ENCODE measurements at places on chromosomes 2 and 18.
A peak's percentile ranks its signal among the peaks of the same experiment; 100 is the strongest.

DNA sequence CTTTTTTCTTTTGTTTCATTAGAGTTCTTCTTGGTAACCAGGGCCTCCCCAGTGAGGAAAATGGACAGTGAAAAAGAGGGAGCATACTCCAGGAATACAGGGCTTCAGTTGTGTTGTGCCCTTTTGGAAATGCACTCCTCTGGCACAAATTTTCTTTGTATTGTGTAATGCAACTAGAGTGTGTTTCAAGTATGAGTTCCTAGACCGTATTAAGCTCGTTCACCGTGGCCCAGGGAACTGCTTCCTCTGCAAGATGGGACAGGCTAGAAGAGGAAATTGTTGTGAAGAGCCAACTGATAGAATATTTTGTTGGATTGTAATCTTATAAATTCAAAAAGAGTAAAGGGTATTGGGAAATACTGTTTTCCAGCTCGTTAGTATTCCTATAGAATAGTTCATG is 137.2 kb upstream of the TTC39C start:
- no peak for DNase-seq

- no peak for DNase-seq
Measured at GRCh38 chr2:103817746-103818145, 1036.2 kb upstream of the POU3F3 start.

DNA sequence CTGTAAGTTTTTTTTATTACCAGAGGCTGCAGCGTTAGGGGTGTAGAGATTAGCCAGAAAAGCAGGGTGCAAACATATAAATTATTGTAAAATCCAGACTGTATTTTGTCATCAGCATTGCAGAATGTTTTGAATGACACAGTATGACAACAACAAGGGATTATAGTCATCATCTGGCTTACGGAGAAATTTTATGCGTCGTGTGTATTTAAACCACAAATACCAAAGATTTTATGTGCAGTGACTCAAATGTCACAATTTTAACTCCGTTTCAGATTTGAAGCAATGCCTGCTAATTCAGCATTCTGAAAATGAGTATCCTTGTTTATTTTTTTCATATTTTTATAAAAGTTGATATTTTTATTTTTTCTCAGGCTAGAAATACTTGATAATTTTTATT is 19.4 kb upstream of the TMX3 start:
- DNase-seq: peak; percentile 76

DNA sequence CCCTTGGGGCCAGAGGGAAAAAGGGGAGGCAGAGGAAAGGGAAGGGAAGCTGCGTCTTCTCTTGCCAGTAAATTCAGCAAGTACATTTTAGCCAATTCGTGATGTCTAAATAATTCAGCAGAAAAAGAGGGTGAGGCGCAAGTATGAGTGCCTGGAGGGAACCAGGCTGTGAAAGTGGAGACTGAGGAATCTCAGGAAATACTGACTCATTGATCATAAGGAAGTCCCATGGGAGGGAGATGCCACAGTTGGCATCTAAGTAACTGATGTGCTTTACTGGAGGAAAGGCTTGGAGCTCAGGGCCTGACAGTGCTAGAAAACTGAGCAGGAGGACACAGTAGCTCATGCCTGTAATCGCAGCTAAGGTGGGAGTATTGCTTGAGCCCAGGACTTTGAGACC is 31.1 kb downstream of the KIF5C start:
- peak; percentile 61 for DNase-seq

GRCh38 chr2:64639691-64640090 is 14.0 kb downstream of the SERTAD2 start:
- no peak for DNase-seq

- no peak for DNase-seq
Measured at GRCh38 chr18:49976795-49977560, 163.6 kb upstream of the ACAA2 start.

DNA sequence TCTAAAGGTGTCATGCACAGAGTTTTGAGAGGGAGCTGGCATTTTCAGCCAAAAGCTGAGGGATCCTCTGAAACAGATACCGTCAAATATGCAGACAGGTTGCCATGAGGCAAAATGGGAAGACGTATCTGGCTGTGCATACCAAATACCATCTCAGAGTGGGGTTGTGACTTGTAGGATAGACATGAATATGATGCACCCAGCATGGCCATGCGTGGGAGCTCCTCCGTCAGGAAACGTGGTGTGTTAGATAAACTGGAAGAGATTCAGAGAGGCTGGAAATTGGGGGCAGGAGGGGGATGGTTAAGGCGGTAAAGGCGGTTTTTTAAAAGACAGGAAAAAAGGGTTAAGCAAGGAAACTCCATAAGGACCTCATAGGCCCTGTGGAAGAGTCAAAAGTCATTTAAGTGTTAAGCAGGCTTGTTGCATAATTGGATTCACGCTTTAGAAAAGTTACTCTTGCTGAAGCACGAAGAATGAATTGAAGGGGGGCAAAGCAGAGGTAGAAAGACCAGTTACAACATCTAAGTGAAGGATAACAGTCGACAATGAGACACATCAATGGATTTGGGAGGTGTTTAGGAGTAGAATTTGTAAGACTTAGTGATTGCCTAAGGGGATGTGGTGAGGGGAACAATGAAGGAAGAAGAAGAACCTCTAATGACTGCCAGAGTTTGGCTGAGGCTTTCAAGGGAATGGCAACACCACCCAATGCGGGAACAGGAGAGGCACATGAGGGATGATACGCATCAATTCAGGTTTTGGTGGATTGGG is 139.6 kb upstream of the CTAGE1 start:
- DNase-seq: peak; percentile 55

DNA sequence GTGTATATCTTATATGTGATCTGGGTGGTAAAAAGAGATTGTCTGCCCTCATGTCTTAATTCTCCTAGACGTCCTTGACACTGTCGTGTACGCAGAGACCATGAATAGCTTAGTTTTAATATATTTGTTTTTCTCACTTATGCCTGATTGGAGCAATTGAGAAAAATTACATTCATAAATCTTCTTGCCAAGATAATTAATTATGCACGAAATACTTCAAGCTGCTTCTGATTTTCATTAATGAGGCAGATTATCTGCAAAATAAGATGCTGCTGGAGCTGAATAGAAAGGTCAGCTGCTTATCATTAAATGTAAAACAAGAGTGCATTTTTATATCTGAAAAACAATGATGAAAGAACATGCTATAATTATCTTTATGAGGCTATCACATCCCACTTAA is 95.9 kb downstream of the CCDC141 start:
- no peak for DNase-seq

- DNase-seq: no peak
Measured at GRCh38 chr2:158761621-158762020, 33.5 kb upstream of the DAPL1 start.

DNA sequence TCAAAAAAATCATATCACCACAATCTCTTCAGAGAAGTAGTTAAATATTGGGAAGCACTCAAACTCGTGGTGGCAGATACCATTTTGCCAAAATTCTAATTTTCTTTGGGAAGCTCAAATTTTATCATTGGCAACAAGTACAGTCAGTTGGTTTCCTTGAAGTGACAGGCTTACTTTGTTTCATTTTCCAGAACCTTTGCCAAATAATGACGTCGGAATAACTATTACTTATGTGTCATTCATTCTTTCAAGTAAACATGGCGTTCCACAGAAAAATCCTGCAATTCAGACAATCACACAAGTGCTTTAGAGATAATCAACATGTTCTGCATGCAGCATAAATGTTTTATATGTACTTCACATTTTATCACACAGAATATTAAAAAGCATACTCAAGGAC is 5.4 kb downstream of the TTLL4 start:
- DNase-seq: peak; percentile 59

GRCh38 chr2:216555274-216555673 is 56.6 kb downstream of the RPL37A start:
- peak; percentile 92 for DNase-seq

- DNase-seq: no peak
Measured at GRCh38 chr18:12474876-12475275, 67.1 kb downstream of the PRELID3A start.

DNA sequence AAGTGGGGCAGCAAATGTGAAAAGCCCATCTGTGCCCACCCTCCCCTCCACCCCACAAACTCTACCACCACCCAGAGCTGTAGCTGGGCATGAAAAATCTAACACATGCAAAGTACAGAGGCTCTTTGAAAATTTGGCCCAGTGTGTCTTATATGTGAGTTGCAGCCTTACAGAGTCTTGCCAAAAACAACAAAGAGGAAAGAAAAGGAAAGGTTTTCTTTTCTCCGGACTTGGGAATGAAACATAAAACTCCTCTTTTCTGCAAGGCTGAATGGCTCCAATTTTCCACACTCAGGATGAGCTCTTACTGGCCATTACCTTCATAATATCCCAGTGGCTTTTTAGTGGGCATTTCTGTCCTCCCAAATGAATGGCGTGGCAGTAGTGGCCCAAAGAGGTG is 27.9 kb upstream of the POU3F3 start:
- DNase-seq: no peak

GRCh38 chr2:36387258-36387916 is 31.8 kb downstream of the CRIM1 start:
- no peak for DNase-seq

GRCh38 chr18:9113468-9114149 is 11.1 kb downstream of the NDUFV2 start:
- no peak for DNase-seq

DNA sequence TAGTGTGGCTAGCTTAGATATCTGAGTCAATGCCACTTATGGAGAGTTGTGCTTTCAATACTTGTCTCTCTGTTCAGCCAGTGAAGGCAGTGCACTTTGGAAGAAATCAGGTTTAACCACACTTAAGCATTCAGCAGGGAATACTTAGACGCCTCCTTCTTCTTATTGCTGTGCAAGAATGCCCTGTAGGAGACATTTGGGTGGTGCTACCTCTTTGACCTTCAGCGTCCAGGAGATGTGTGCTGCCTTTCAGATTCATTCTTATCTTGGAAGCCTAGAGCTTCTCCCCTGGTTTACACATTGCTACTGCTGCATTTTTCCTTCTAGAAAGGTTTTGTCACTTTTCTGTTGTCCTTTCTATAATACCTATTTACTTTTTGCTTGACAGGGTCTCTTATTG is 350.5 kb downstream of the ARL6IP6 start:
- no peak for DNase-seq

DNA sequence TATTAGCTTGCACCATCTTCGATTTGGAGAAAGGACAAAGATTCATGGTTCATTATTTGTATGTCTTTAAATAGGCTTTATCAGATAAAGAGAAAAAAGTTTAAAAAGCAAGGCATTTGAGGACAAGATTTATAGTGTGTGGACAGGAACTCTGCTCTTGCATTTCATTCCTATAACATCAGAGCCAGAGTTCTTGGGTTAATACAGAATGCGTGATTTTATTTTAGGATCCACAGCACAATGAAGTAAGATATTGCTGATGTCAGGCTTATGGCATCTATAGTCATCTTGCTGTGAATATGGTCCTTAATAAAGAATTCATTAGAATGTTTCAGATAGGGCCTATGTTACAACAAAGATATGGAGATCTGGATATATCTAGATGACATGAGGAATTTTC is 19.7 kb downstream of the RASGRP3 start:
- DNase-seq: peak; percentile 52

- peak; percentile 81 for DNase-seq
Measured at GRCh38 chr2:9249020-9249800, 42.6 kb downstream of the ASAP2 start.

- DNase-seq: no peak
Measured at GRCh38 chr18:35810520-35810919, 162.0 kb upstream of the RMP24 start.

DNA sequence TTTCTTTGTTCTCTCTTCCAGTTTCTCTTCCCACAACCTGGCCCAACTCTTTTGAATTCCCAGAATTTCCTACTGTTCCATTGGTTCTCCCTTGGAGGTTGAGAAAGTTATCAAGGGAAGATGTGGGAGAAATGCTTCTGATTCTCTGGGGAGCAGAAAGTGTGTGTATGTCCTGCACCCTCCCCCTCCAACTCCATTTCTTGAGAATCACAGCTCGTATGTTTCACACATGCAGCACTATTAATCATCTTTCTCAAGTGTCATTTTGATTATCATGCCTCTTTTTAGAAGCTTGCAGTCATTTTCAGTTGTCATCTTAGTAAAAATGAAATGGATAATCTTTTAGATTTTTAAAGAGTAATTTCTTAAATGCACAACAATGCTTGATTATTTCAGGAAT is 296.8 kb upstream of the SLC39A10 start:
- no peak for DNase-seq

GRCh38 chr2:187429989-187430388 is 18.1 kb downstream of the CALCRL start:
- DNase-seq: peak; percentile 64

DNA sequence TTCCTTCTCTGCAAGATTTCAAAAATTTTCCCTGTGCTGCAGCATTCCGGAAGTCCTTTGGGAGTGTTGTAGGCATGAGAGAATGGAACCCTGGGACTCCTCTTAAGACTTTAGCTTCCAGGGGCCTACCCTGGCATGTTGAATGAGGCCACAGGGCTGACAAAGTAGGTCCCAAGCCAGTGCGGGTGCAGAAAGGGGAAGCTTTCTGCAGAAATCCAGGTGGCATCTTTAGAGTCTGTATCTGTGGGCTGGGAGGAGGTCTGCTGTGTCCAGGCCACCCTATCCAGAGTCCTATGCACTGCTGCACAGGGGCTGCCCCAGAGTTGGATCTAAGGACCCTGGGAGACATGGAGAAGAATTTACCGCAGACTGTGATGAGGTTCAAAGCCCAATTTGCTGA is 1.9 kb upstream of the SIX2 start:
- no peak for DNase-seq

DNA sequence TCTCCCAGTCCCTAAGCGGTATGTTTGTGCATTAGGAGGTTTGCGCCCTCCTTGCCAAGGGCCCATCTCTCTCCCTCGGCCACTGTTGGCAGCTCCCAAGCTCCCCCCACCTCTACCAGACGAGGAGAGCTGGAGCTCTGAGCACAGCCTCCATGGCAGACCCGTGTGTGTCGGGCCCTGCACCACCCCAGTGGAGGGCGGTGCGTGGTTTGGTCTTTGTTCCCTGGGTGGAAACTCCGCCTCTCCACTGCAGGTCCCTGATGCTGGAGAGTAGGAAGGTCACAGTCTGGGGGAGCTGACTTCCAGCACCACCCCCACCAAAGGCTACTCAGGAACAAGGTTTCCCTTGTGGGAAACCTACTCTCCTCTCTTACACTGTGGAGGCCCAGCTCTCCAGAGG is 162.6 kb upstream of the FHL2 start:
- no peak for DNase-seq

GRCh38 chr2:85199698-85200097 is 66.5 kb downstream of the TCF7L1 start:
- DNase-seq: no peak

GRCh38 chr2:227617316-227618230 is at the start of gene SCYGR4:
SCYGR4 (plus strand) TSS chr2:227617498; CDS start chr2:227617498, 0 bp downstream.
- no peak for DNase-seq

- DNase-seq: peak; percentile 2
Measured at GRCh38 chr2:63486861-63487290, 101.4 kb downstream of the WDPCP start.

GRCh38 chr18:11324510-11324909 is 175.1 kb upstream of the PIEZO2 start:
- peak; percentile 58 for DNase-seq

- DNase-seq: no peak
Measured at GRCh38 chr2:38723173-38723572, 28.0 kb downstream of the SRSF7 start.

Measured in M059J (cell line).